ENCODE measurements at places on chromosomes 13 and 19.

- no peak for DNase-seq
These were observed 75.7 kb upstream of the ZNF91 start for GRCh38 chr19:23470873-23471545.

DNA sequence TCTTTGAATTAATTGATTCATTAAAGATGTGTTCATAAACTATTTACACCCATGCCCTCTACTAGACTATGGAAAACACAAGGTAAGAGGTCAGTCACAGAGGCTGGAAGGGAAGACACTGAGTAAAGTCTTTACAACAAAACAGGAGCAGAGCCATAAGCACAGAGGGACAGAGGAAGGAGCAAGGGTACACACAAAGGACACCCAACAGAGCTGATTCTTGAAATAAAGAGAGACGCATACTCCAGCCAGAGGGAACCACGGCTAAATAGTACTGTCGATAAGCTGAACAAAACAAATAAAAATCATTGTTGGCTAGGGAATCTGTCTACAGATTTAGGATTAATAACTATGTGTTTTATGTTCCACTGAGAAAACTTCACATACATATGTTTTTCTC, 289.2 kb downstream of the EFNB2 start:
- no peak for DNase-seq

DNA sequence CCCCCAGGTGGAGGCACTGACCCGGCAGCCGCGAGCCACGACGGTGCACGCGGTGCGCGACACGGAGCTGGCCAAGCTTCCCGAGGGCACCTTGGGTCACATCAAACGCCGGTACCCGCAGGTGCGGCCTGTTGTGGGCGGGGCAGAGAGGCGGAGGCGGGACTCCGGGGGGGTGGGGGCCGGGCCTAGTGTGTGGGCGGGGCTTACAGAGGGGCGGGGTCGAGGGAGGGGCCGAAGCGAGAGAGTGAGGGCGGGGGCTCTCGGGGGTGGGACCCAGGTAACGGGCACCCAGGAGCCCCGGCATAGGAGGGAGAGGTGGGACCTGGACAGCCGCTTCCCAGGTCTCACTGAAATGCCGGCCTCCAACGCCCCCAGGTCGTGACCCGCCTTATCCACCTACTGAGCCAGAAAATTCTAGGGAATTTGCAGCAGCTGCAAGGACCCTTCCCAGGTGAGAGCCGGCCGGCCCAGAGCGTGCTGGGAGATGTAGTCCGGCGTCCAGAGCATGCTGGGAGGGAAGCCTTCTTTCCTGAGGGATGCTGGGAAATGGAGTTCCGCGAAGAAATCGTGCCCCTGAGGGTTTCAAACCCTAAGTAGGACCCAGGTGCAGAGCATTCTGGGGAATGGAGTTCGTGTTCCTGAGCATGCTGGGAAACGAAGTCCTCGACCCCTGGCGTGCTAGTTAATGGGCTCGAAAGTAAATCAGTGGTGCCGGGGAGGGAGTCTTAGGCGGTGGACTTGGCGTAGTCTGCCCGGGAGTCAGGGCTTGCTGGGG, 15.7 kb downstream of the PNPLA6 start:
- peak; percentile 80 for DNase-seq

- DNase-seq, result no peak
These were observed 35.2 kb downstream of the TSC22D1 start for GRCh38 chr13:44540761-44541434.

DNA sequence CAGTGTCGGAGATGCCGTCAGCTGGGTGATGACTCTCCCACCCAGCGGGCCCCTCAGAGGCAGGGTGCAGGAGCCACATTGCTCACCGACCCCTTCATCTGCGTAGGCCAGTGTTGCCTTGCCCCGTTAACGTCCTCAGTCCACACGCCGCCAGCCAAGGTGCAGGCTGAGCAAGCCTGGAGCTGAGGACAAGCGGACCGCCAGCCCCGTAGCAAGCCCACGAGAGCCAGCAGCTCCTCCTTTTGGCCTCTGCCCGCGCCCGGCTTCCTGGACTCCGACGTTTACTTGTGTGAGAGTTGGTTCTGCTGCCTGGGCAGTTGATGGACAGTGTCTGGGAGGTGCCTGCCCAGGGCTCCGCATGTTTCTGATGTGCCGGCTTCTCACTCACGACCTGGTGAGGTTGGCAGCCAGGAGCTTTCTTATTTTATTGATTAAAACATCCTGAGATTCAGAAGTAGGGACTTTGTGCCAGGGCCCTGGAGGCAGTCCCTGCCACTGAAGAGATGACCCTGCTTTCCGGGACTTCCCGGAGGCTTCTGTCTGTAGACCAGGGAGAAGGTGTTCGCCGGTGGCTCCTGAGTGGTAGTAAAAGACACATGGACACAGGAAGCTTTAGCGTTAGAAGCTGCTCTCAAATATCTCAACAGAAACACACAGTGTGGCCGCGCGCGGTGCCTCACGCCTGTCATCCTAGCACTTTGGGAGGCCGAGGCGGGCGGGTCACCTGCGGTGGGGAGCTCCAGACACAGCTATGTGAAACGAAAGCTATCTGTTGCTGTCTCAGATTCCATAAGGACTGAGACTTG, 5.8 kb downstream of the DAZAP1 start:
- no peak for DNase-seq

DNA sequence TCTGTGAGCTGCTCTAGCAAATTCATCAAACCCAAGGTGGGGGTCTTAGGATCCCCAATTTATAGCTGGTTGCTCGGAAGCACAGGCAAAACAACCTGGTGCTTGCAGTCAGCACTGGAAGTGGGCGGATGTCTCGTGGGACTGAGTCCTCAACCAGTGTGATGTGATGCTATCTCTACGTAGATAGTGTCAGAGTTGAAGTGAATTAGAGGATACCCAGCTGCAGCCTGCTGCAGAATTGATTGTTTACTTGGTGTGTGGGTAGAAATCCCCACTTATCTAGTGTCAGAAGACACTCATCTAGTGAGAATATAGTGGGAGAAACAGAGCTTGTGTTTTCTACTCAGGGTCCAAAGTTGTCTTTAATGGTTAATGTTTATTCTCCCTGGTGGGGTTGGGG, 63.3 kb downstream of the CBY2 start:
- no peak for DNase-seq

GRCh38 chr19:7383284-7383683, 34.5 kb downstream of the ARHGEF18 start:
- DNase-seq, result no peak

DNA sequence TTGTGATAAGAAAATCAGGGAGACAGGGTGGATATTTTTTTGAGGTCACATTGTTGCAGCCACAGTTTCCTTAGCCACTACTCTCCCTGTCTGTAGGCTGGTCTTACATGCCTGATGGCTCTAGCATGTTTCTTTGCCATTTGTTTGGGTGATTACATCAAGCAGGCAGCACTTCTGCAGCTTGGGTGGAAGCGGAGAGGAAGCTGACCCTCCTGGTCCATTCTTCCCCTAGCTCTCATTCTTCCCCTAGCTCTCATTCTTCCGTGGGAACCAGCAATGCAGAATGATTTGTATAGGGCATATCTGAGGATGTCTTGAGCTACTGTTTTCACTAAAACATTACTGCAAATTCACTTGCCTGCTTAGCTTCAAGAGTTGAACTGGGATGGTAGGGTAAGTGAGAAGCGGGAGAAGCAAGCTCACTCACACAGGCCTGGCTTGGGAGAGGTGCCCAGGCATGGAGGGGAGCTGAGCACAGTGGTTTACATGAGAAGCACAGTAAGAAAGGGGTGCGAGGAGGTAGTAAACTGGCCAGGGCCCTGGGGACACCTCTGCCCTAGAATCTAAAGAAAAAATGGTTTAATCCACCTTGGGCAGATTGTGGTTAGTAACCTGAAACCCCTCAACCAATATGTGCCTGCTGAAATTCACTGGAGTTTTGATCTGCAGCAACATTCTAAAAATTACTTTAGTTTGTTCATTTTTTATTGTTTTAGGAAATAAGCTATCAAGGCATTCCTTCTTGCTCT, 538.9 kb downstream of the RFC3 start:
- DNase-seq, result no peak

DNA sequence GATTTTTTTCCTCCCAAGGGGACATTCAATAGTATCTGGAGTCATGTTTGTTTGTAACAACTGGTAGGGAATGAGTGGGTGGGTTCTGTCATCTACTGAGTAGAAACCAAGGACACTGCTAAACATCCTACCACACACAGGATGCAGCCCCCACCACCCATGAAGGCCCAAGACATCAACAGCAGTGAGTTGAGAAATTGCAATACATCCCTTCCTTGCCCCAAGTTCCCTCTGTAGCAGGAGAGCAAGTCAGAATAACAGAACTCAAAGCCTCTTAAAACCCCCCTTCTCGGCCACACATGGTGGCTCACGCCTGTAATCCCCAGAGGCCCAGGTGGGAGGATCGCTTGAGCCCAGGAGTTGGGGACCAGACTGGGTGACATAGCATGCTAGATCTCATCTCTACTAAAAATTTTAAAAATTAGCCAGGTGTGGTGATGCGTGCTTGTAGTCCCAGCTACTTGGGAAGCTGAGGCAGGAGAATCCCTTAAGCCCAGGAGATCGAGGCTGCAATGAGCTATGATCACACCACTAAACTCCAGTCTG, 2.4 kb upstream of the CYP2F1 start:
- DNase-seq, result no peak

GRCh38 chr13:73901324-73902068, 232.7 kb downstream of the KLF12 start:
- no peak for DNase-seq

Data from Caco-2 (cell line).